ENCODE measurements at places on chromosomes 11 and 22.

- DNase-seq: no peak
Observed at GRCh38 chr11:46047520-46047919, 73.7 kb downstream of the PHF21A start.

GRCh38 chr11:8318536-8318935 lies 54.9 kb upstream of the LMO1 start:
- no peak for DNase-seq

- no peak for DNase-seq
Observed at GRCh38 chr11:65563601-65564000, 5.4 kb upstream of the LTBP3 start.

GRCh38 chr11:125978778-125979407 lies 33.0 kb downstream of the VSIG10L2 start:
- no peak for DNase-seq

DNA sequence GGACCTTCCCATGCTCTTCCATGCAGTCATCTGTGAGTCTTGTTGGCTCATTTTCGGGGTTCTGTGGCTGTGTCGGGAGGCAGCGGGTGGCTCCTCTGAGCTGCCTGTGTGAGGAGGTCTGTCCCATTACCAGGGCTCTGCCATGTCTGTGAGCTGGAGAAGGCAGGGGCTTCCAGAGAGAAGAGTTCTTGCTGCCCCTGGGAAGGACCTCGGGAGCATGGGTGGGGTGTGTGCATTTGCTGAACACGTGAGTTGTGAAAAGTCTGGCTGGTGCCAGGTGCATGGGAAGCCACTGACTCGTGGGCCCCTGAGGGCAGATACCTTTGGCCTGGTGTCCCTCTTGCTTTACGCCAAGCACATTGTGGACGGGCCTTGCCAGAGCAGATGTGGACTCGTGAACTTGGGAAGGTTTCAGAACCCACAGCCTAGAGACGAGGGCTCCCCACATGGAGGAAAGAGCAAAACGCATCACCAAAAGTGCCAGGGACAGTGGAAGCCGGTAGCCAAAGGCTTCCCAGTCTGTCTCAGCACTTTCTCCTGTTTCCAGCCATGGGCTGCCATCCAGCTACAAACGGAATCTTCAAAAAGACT lies 1324.5 kb downstream of the BRD1 start:
- DNase-seq: no peak

GRCh38 chr11:47355283-47356128 lies 3.0 kb upstream of the MYBPC3 start:
- DNase-seq: peak; percentile 84

DNA sequence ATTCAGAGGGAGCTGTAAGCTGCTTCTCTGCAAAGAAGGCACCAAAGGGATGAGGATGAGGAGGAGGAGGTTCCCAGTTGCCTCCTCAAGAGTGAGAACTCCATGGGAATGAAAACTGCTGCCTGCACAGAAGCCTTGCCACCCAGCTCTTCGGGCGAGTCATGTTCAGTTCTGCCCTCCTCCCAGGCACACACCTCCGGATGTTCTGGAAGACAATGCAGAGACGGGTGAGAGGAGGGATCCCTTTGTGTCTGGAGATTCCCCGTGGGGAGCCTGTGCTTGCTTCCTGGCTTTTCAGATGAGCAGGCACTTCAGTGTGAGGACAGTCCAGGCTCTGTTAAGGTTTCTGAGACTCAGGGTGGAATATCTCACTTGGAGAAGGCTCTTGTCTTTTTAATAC lies 295.6 kb downstream of the DDX10 start:
- DNase-seq: no peak

DNA sequence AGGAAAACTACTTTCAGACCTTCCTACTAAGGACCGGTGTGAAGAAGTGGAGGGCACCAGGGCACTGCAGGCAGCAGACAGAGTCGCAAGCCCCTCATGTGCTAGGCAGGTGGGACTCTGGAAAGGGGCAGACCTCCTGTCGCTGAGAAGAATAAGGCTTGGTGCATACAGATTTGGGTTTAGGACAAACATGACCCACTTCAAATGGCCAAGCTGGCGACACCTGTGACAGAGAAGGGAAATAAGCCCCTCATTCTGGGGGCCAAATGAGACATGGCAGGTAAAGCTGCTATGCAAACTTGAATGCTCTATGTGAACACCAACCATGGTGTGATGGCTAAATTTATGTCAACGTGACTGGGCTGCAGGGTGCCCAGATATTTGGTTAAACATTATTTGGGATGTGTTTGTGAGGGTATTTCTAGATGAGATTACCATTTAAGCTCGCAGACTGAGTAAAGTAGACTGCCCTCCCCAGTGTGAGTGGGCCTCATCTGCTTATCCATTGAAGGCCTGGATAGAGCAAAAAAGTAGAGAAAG lies 112.4 kb upstream of the PITPNB start:
- no peak for DNase-seq

- no peak for DNase-seq
Observed at GRCh38 chr11:131993246-131993645, 622.8 kb downstream of the NTM start.
